ENCODE measurements at places on chromosomes 2 and 18.

DNA sequence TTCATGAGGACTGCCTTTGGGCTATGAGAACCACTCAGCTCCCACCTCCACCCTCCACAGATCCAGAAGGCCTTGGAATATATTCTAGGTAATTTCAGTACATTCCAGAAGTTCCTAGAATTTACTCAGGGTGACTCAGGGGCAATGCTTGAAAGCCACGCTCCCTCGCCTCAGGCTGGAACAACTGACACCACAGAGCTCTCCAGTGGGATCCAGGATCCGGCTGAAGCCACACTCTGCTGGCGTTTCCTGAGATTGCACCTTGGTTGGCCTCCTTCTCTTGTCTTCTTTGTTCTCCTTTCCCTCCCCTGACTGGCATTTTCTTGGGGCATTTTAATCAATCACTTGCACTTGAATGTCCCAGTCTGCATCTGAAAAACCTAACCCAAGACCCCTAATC is 92.6 kb upstream of the KCNE4 start:
- no peak for DNase-seq

GRCh38 chr18:48477348-48477747 is 61.5 kb upstream of the CTIF start:
- no peak for DNase-seq

GRCh38 chr2:160869411-160869810 is 290.8 kb upstream of the TANK start:
- DNase-seq = no peak

DNA sequence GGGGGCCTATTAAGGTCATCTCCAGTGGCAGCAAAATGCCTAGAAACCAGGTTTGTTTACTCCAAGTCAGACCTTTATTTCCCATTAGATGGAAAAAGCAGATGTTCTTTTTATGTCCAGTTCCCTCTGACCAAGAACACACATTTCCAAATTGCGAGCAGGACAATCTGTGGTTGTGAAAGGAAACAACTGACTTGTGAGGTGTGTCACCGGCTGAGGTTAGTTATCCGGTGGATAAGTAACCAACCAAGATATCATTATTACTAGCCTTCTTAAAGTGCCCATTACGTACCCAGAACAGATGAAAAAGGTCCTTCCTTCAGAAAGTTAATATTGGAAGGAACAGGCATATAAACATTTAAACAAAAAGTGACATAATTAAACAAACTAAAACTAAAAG is 112.9 kb downstream of the THADA start:
- no peak for DNase-seq

GRCh38 chr2:128364441-128364911 is 45.8 kb upstream of the HS6ST1 start:
- DNase-seq = no peak

DNA sequence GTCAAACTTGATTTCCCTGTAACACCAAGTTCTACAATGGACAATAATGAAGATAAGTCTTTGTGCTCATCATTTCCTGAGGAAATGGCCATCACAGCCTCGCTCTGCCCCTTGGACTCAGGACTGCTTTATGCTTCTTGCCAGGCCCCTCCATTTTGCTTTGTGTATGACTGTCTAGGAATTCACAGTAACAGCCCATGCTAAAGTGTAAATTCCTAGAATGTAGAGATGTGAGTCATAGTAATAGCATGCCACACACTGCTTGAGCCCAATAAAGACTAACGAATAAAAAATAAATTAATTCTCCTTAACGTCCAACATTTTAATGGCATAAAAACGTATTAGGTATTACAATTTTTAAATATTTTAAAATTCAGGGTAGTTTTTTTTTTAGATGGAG is 226.5 kb downstream of the PID1 start:
- no peak for DNase-seq

DNA sequence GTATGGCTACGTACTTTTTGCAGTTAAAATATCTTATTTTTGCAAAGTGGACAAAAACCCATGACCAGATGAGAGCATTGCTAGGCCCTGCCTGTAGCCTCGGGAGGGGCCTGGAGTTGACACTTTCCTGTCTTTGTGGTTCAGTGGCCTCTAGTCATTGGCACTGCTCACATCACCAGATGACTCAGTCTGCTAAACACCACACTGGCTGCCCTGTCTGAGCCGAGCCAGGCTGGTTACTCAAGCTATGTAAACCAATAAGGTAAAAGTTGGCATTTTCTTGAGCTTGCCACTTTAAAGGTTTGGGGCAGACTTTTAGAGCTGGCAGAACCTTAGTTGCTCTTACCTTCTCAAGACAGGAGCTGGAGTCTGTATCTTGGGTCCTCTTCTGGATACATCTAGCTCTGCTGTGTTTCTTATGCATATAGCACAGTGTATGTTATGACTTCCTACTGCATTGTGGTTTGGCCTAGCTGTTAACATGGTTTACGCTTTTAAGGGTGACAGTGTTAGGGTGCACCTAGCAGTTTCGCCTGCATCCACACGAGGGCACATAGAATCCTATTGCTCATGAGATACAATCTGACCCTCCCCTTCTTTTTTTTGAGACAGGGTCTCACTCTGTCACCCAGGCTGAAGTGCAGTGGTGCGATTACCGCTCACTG is 76.4 kb downstream of the AP1S3 start:
- peak; percentile 4 for DNase-seq

DNA sequence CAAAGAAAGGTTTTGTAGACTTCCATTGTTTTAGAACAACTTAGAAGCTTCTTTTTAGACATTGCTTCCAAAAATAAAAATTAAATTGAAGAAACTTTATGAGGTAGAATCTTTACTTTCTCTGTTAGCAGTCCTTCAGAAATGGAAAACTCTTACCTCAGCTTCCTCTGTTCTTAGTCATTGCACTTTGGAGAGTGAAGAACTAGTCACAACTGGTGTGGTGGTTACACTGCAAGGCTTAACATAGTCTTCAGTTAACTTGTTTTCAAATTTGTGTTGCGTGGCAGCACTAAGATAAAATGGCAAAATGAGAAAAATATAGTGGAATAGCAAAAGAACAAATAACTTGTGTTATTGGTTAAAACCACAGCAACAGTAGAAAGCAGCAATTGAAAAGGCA is 332.6 kb downstream of the KIAA1328 start:
- DNase-seq = no peak

All from GDM1 (cell line).